ENCODE measurements at places on chromosomes 3 and 15.

- no peak for DNase-seq
Observed at GRCh38 chr15:34038871-34039789, at the start of gene AVEN. Gene AVEN (minus strand): TSS chr15:34039204. CDS start chr15:34039046, 158 bp downstream.

GRCh38 chr3:66488492-66488891 is 12.3 kb downstream of the LRIG1 start:
- no peak for DNase-seq

DNA sequence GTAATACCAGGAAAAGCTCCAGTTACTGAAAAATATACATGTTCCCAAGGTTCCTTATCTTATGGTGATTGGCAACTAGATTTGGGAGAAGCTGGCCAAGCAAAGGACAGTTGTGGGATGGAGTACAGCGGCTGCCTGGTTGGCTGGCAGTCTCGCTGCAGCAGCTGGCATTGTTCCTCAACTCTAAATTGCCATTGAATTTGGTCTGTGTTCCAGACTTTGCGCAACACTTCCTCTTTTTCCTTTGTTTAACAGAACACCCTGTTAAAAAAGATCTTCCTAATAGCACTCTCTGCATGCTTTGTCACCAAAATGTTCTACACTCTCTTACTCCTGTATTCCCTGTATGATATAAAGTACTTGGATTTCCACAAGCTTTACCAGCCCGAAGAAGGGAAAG is 420.6 kb upstream of the RBMS3 start:
- DNase-seq = no peak

DNA sequence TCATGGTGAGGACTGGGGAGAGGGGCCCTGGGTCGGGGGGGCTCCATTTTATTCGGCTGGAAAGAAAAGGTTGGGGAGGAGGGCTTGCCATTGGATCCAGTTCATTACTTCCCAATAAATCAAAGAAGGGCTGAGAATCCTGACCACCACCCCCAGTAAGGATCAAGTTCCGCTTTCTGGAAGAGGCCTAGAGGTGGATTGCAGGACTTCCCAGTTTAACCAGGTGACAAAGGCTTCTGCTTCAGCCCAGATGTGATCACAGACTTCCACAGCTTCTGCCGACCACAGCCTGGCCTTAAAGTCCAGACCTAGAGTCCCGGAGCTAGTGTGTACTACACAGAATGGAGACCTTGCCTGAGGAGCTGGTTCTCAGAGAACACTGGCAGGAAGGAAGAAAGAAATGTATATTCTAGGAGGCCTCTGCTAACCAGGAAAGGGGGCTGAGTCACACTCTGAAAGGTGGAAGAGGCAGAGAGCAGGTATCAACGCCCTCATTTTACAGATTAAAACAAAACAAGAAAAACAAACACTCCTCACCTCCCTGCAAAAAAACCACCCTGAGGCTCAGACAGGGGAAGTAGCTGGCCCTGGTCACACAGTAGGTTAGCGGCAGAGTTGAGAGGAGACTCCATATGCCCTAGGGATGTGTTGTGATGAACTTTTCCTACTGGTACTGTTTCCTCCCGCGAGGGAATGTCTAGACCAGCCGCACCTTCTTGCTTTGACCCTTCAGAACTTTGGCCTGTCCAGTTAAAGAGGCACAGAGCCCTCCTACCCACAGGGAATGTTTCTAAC is 1.1 kb upstream of the CEMIP start:
- DNase-seq = no peak

DNA sequence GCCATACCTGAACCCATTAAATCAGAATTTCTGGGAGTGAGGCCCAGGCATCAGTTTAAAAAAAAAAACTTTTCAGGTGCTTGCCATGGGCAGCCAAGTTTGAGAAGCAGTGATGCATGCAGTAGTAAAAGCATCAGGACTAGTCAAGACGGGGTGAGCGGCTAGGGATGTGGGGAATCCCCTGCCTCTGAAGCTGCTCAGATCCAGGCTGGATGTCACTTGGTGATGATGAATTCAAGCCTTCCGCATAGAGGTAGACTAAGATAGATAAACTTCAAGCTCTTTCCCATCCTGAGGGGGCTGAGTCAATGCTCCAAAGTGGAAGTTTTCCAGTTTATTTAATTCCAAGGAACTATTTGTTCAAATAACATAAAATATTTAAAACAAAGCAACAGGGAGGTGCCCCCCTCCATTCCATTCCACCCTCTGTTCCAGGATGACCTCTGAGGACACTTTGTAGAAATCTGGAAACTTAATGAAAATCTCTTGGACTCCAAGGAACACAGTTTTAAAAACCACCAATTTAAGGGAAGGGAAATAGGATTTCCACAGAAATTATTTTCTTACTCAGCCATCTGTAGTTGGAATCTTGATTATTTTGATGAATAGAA is 100.4 kb upstream of the NR2E3 start:
- DNase-seq = no peak

DNA sequence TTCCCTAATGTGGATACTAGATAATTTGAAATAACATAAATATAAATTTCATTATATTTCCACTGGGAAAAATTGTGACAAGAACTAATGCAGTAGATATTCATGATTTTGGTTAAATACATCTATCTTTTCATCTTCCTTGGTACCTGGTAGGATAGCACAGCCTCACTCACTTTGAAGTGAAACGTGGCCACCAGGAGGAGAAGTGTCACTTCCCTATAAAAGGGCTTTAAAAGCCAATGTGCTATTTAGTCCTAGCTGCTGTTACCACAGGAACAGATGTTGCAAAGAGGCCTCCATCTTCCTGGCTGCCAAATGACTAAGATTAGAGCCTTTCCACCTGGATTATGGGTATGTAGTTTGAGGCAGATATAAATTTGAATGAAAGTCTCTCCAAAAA is 140.0 kb downstream of the PLOD2 start:
- no peak for DNase-seq

GRCh38 chr3:188589071-188589470 is 435.1 kb downstream of the LPP start:
- no peak for DNase-seq

DNA sequence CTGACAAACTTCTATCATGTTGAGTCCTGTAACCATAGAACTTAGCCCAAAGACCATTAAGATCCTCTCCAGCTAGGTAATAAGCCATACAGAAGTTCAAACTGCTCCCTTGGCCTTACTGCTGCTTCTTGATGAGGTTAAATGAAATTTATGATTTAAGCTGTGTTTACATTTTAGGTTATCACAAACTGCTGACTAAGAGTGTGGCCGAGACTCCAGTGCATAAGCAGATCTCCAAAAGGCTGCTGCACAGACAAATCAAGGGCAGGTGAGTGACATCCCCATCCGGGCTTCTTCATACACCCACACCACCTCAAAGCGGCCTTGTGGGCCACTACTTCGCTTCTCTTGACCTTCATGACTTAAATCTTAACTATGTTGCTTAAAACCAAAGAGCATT is 39.0 kb downstream of the KIF7 start:
- DNase-seq = no peak

DNA sequence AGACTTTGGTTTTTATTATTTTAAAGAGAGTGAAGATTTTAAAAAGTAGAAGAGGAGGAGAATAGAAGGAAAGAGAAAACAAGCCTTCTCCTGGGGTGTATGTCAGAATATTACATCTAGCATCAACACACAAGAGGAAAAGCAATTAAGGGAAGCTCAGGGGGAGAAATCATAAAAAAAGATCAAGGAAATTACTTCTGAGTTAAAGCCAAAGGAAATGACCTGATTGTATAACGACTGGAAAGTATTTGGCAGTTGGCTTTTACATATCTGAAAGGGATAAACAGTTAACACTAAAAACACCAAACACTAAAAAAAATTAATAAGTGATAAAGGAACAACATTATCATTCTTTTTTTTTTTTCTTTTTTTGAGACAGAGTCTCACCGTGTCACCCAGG is 58.4 kb downstream of the CPNE4 start:
- no peak for DNase-seq

DNA sequence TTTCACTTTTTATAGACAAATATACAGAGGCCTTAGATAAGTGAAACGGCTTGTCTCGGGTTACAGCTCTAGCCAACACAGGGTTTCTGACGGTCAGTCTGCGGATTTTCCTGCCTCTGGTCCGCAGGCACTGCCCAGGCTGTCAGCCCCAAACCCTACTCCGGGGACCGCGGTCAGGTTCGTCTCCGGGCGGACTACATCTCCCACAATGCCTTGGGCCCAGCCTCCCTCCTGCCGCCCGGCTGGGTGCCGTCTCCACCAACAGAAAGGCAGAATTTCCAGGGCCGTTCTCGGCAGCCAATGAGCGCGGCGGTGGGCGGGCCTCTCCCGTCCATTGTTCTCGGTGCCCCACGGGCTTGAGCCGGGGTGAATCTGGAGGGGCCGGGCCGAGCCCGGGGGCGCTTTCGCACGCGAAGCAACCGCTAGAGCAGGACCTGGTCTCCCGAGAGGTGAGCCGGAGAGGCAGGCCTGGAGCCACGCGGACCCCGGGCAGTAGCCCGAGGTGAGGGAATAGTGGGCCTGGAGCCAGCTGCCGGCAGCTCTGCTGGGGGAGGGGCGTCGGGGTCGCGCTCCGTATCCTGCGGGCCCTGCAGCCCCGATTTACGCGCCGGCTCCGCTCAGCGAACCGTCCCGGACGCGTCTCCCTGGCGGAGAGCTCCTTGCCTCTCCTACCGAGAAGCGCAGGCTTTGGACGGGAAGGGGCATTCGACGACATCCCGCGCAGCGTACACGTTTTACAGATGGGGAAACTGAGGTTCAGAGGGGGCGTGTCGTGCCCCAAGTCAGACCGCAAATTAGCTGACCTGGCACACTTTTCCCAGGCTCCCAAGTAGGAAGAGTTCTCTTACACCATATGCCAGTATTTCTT is at the start of gene ZSCAN2:
Gene ZSCAN2 (plus strand): TSS at position 323 of the 868 bp plus-strand sequence. CDS start 2,919 bp downstream, outside the sequence.
- peak; percentile 91 for DNase-seq

DNA sequence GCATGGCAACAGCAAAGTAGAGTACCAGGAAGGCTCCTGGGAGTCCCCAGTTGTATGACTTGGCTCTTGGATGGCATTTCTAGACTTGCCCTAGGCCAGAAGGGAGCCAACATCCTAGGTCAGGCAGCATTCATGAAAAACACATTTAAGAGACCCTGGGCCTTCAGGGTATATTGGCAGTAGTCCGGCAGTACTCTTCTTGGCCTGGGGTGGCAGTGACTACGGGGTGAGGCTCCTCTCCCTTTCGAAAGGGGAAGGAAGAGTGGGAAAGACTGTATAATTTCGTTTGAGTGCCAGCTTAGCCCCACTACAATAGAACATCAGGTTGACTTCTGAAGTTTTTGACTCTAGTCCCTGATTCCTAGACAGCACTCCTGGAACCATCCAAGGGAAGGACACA is 136.4 kb downstream of the ZIC4 start:
- DNase-seq = no peak

DNA sequence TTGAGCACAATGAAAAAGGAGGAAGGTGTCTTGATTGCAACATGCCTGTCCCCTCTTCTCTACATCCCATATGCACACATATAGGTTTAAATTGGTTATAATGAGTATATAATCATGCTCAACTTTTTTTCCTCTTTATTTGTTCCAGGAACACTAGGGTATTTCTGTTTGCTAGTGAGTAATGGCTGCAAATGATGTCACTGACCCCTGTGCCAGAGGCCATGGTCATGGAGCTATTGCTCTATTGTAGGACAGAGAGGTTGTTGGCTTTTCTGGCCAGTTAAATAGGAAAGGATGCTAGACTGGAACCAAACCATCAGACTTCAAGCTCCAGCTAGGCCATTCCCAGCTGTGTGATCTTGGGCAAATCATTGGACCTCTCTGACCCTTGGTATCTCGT is 9.6 kb downstream of the ARHGEF3 start:
- no peak for DNase-seq

- DNase-seq = no peak
Observed at GRCh38 chr15:85826756-85827515, 32.2 kb upstream of the KLHL25 start.

- DNase-seq = no peak
Observed at GRCh38 chr15:39690881-39691634, 91.6 kb downstream of the FSIP1 start.

DNA sequence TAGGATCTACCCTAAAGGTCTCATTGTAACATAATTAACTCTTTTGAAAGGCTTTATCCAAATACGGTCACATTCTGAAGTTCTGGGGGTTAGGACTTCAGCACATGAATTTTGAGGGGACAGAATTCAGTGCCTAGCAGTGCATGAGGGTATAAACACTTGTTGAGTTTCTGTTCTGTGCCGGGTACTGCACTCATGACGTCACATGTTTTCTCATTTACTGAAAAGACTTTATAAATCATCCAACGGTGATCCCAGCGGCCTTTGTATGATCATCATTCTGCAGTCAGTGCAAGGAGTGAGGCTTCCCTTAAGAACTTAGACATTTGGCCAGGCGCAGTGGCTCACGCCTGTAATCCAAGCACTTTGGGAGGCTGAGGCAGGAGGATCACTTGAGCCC is 25.1 kb downstream of the SV2B start:
- DNase-seq = no peak

GRCh38 chr3:17765819-17766472 is 23.5 kb upstream of the TBC1D5 start:
- no peak for DNase-seq

DNA sequence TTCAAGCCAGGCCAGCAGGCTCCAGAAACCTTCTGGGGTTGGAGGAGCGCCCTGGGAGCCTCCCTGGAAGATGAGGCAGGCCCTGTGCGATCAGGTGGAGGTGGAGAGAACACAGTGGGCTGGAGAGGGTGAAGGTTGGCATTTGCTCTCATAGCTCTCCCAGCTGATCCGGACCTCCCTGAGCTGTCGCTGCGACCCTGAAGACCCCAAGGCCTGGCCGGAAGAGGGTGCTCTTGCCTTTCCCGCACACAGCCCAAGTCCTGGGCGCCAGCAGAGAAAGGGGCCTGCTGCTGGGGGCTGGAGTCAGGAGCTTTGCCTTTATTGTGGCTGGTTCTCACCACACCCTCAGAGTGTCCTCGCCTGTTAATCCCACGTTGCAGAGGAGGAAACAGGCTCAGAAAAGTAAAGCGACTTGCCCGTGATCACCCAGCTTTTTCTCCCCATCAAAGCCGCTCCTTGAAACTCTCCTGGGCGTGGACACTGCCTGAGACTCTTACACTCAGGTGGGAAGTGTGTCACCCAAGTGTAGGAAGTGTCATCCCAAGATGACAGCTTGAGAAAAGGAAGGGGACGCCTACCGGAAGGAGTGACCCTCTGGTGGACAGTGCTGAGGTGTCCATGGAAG is 8.6 kb upstream of the RPL29 start:
- no peak for DNase-seq

DNA sequence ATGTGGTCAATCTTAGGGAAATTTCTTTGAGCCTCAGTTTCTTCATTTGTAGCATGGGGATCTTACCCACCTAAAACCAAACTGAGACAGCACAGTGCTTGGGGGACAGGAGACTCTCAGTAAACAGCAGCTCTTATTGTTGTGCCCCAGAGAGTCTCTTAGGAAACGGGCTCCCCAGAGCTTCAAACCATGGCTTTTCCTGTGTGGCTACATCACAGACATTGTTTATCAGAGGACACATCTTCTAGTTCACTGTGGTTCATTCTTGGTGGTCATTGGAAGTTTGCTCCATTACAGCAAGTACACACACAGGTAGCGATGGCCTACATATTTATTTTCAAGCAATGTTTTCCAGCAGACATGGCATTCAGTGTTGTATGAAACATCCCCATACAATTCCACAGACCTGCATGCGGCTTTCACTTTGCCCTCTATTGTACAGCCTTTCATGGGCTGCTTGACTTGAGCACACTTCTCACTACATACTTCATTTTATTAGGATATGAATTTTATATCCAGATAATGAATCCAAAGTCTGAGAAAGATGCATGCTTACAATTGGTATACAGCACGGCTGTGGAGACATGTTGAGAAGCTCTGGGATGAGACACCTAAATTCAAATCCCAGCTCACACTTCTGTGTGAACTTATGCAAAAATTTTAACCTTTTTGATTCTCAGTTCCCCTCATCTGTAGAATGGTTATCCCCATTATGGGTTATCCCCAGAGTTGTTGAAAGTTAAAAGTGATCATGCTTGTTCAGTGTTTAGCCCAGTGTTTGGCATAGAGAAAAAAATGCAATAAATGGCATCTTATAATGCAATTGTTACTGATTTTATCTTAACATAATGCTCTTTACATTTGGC is 84.8 kb upstream of the ICE2 start:
- DNase-seq = no peak

Measured in foreskin melanocyte (primary cell).